Effector memory CD4-positive, alpha-beta T cell (primary cell): ENCODE measurements at places on chromosomes 3 and 15.

DNA sequence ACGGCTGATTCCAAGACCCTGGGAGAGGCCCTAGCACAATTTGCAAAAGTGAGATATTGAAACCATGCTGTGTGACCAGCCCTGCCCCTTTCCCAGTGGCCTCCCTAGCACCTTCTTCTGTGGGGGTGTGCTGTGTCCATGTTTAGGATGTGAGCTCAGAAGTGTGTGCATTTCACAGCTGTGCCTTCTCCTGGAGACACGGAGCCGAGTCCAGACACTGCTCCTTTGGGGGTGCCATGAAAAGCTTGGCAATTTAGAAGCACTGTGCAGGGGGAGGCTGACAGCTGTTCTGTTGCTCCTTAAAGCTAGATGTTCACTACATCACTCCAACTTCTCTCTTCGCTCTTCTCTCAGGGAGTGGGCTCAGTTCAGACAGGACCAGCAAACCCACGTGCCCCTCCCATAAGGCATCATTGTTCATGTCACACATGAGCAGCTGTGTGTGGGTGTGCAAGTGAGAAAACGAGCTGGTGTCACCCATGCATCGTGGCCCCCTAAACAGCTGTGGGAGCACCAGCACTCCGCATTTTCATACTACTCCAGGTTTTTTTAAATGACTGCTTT is 492.6 kb downstream of the GABRG3 start:
- no peak overlapping the region for H3K4me3 ChIP-seq
- H3K27ac ChIP-seq: no peak overlapping the region
- no peak for DNase-seq
- no peaks in the 10 kb centered on the region for H3K36me3 ChIP-seq
- H3K4me1 ChIP-seq: no peaks in the 10 kb centered on the region

- H3K27ac ChIP-seq: peak overlapping the region; percentile 99
- H3K36me3 ChIP-seq: peaks cover 39% of the 10 kb centered on the region
- DNase-seq: no peak
- H3K4me3 ChIP-seq: no peak overlapping the region
- peaks cover 45% of the 10 kb centered on the region for H3K4me1 ChIP-seq
Measured at GRCh38 chr3:14145670-14146380, 21.0 kb downstream of the TMEM43 start.

GRCh38 chr15:74422265-74422651 is 11.5 kb downstream of the SEMA7A start:
- no peaks in the 10 kb centered on the region for H3K36me3 ChIP-seq
- H3K4me3 ChIP-seq: no peak overlapping the region
- no peaks in the 10 kb centered on the region for H3K27me3 ChIP-seq
- H3K4me1 ChIP-seq: no peaks in the 10 kb centered on the region
- no peak for DNase-seq
- H3K27ac ChIP-seq: no peak overlapping the region

- no peaks in the 10 kb centered on the region for H3K27me3 ChIP-seq
- no peak for DNase-seq
- H3K27ac ChIP-seq: no peak overlapping the region
- H3K36me3 ChIP-seq: no peaks in the 10 kb centered on the region
Measured at GRCh38 chr3:56375654-56376053, 92.6 kb downstream of the ERC2 start.

DNA sequence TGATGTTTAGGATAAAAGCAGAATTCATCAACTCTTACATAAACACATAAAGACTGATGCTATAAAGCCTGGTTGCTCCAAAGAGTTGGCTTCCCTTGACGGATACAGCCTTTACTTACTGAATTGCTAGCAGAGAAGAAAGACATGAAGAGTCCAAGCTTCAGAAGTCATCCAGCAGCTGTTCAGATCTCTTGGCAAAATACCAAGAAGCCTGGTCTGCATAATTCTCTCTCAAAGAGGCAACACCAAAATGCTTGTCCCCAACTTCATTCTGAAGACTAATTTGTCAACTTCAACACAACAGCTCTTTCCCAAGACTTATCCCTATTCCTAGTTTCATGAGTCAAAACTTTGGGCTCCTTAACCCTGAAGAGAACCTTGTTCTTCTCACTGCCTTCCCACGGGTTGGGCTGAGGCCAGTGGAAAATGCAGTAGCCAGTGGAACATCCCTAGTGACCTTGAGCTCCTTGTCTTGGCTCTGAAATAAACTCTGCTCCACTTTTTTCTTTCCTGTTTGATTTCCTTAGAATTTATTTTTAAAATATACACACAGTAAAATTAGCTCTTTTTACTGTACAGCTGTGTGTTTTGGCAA is 119.2 kb upstream of the THBS1 start:
- no peaks in the 10 kb centered on the region for H3K27me3 ChIP-seq
- DNase-seq: no peak
- no peaks in the 10 kb centered on the region for H3K4me1 ChIP-seq

GRCh38 chr15:31554261-31554660 is 227.6 kb downstream of the KLF13 start:
- no peak overlapping the region for H3K27ac ChIP-seq
- no peak overlapping the region for H3K4me3 ChIP-seq
- H3K27me3 ChIP-seq: no peaks in the 10 kb centered on the region
- H3K36me3 ChIP-seq: no peaks in the 10 kb centered on the region

DNA sequence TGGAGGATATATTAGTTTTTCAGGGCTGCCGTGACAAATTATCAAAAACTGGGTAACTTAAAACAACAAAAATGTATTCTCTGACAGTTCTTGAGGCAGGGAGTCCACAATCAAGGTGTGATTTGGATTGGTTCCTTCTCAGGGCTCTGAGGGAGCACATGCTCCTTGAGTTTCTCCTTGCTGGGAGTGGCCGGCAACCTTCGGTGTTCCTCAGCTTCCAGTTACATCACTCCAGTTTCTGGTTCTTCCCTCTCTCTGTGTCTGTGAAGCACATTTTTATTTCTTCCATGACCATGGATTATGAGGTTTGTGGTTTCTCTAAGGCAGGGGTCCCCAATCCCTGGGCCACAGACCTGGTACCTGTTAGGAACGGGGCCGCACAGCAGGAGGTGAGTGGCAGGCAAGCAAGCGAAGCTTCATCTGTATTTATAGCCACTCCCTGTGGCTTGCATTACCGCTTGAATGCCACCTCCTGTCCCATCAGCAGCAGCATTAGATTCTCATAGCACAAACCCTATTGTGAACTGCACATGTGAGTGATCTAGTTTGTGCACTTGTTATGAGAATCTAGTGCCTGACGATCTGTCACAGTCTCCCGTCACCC is 24.3 kb downstream of the LRRC28 start:
- no peak overlapping the region for H3K27ac ChIP-seq
- H3K4me3 ChIP-seq: no peak overlapping the region
- no peaks in the 10 kb centered on the region for H3K4me1 ChIP-seq
- no peaks in the 10 kb centered on the region for H3K36me3 ChIP-seq
- no peaks in the 10 kb centered on the region for H3K27me3 ChIP-seq

DNA sequence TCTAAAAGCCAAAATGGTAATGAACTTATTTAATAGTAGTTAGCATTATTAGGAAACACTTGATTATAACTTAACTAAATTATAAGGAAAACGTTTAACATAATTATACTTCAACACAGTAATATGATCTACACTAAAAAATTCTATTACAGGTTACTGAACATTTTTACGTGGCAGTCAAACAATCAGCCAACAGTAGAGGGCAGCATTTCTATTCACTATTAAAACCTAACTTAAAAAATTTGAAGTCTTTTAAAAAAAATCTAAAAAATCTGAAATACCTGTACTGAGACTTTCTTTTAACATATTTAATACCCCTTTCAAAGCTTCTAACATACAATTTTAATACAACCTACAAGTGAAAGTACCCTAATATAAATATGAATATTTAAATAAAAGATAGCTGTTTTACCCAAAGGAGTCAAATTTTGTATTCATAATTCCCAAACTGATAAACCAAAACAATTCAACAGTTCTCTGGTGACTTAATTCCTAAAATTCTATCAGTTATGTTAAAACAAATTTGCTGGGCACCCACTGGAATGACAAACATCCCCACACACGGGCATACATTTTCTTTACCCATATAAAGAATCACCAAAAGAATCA is 41.5 kb downstream of the DLG1 start:
- no peak overlapping the region for H3K27ac ChIP-seq
- H3K4me1 ChIP-seq: peaks cover 5% of the 10 kb centered on the region
- H3K4me3 ChIP-seq: no peak overlapping the region
- H3K27me3 ChIP-seq: no peaks in the 10 kb centered on the region

DNA sequence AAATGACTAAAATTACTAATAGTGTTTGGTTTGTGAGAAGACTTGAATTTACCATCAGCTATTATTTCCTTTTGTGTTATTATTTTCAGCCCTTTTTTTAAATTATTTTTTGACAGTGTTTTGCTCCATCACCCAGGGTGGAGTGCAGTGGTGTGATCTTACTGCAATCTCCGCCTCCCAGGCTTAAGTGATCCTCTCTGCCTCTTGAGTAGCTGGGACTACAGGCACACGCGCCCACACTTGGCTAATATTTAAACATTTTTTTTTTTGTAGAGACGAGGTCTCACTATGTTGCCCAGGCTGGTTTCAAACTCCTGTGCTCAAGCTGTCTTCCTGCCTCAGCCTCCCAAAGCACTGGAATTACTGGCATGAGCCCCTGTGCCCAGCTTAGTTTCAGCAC is 31.7 kb upstream of the UTS2B start:
- no peaks in the 10 kb centered on the region for H3K36me3 ChIP-seq

DNA sequence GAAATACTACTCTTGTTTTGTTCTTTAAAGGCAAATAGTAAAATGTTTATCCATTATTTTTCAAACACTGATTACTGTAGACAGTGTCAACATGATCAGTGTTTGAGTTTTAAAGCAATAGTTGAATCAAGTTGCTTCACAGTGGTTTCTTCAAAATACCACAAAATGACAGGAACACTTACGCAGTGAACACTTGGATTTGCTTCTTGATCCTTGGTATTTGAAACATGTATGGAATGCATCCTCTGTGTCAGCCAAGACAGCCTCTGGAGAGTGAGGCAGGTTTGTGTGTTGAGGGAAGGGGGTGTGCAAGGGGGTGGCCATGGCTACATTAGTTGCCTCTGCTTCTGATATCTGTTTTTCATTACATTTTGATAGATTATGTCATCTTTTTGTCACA is 413.0 kb downstream of the RBMS3 start:
- no peak overlapping the region for H3K4me3 ChIP-seq
- H3K27me3 ChIP-seq: no peaks in the 10 kb centered on the region
- DNase-seq: no peak
- no peaks in the 10 kb centered on the region for H3K36me3 ChIP-seq
- no peaks in the 10 kb centered on the region for H3K4me1 ChIP-seq

GRCh38 chr15:65938604-65939003 is 69.3 kb downstream of the RAB11A start:
- H3K4me1 ChIP-seq: peaks cover 5% of the 10 kb centered on the region
- no peak overlapping the region for H3K27ac ChIP-seq
- H3K4me3 ChIP-seq: no peak overlapping the region

- DNase-seq: no peak
- H3K36me3 ChIP-seq: no peaks in the 10 kb centered on the region
- no peaks in the 10 kb centered on the region for H3K4me1 ChIP-seq
- no peak overlapping the region for H3K4me3 ChIP-seq
Measured at GRCh38 chr15:57909388-57909787, 156.1 kb downstream of the ALDH1A2 start.

DNA sequence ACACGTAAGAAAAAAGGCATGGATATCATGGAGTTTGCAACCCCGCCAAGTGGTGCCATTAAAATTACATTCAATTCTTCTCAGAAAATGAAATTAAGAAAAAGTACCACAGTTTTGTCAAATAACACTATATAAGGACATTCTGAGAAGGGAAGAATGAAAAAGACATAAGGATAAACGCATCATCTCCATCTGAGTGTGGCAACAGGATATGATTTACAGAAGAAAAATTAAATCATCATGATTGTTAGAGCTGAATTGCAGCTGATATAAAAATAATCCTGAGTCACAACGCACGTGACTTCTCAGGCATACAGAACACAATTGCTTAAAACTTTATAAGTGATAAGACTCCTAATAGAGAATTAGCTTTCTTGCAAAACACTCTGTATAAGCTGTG is 133.8 kb downstream of the GREM1 start:
- H3K4me1 ChIP-seq: no peaks in the 10 kb centered on the region
- H3K4me3 ChIP-seq: no peak overlapping the region
- no peaks in the 10 kb centered on the region for H3K36me3 ChIP-seq
- DNase-seq: no peak

DNA sequence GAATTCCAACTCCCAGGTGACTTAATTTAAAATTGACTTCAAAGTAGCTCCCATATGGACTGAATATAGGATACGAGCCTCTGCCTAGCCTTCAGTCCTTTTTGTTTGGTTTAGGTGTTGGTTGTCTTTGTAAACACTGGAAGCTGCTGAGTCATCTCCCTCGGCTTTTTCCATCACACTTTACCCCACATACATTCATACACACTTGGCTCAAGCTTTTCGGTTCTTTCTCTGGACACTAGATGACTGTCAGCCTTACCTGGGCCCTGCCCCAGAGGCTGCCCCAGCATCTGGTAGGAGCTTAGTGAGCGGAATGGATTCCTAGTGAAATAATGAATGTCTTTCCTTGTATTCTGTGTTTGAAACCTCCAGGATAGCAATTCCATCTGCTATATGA is 201.5 kb upstream of the IL12A start:
- no peaks in the 10 kb centered on the region for H3K4me1 ChIP-seq
- no peak overlapping the region for H3K4me3 ChIP-seq

- peaks cover 15% of the 10 kb centered on the region for H3K36me3 ChIP-seq
- H3K27ac ChIP-seq: no peak overlapping the region
- H3K4me3 ChIP-seq: no peak overlapping the region
- no peaks in the 10 kb centered on the region for H3K27me3 ChIP-seq
Measured at GRCh38 chr15:49279521-49280456, 109.7 kb downstream of the GALK2 start.

DNA sequence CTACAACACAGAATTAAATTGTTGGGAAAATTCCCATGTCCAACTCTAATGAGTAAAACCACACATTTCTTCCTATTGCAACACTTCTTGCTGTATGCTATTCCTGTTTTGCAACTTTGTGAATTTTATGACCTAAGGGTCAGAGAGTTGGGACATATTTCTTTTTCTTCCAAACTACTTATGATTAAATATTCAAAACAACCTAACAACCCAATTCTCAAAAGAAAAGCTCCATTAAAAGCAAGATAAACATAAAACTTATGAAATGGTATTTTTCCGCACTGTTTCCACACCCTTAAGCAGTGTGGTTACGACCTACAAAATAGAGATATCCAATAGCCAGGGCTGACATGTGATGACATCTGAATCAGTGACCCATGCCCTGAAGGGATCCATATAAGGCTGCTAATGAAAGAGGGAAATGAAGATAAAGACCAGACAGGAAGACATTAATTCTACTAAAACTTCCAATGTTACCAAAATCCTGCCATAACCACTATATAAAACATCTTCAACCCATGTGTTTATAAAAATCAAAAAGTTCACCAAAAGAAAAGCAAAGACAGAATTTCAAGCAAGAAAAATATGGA is 45.6 kb downstream of the DMXL2 start:
- no peaks in the 10 kb centered on the region for H3K4me1 ChIP-seq
- DNase-seq: no peak
- H3K4me3 ChIP-seq: no peak overlapping the region
- no peaks in the 10 kb centered on the region for H3K36me3 ChIP-seq
